Osteoblast (primary cell): ENCODE measurements at places on chromosomes 3 and 15.
A peak's percentile ranks its signal among the peaks of the same experiment; 100 is the strongest.

GRCh38 chr3:123695731-123696640 is 111.1 kb upstream of the HACD2 start:
- peaks cover 78% of the 10 kb centered on the region for H3K36me3 ChIP-seq
- H3K4me3 ChIP-seq = no peak overlapping the region
- H3K4me1 ChIP-seq = peaks cover 28% of the 10 kb centered on the region
- H3K27me3 ChIP-seq = no peaks in the 10 kb centered on the region
- DNase-seq = no peak
- H3K27ac ChIP-seq = peak overlapping the region; percentile 60

- no peaks in the 10 kb centered on the region for H3K27me3 ChIP-seq
- no peak for DNase-seq
- no peak overlapping the region for H3K4me3 ChIP-seq
- peaks cover 25% of the 10 kb centered on the region for H3K4me1 ChIP-seq
- no peak overlapping the region for H3K27ac ChIP-seq
- no peaks in the 10 kb centered on the region for H3K36me3 ChIP-seq
Measured at GRCh38 chr3:61578667-61579367, 17.4 kb downstream of the PTPRG start.

- no peak overlapping the region for H3K4me3 ChIP-seq
- H3K36me3 ChIP-seq = no peaks in the 10 kb centered on the region
- H3K27ac ChIP-seq = no peak overlapping the region
Measured at GRCh38 chr15:80998251-80998650, 2.5 kb upstream of the TLNRD1 start.

DNA sequence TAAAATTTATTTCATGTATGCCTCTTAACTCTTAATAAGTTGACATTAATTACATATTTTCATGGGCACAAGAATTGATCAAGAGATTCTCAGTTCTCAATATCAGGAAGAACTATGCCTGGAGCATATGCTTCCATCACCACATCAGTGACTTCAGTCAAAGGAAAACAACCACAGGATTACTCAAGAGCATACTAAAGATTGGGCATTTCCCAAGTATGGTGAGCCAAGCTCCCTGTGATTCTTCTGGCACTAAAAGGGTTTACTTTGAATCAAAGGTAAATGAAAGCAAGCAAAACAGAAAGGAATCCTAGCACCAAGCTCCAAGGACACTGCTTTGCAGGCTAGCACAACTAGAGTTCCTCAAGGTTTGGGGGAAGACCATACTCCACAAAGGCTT is 44.6 kb downstream of the FMN1 start:
- no peaks in the 10 kb centered on the region for H3K27me3 ChIP-seq
- peak; percentile 79 for DNase-seq
- H3K4me1 ChIP-seq = peaks cover 19% of the 10 kb centered on the region
- H3K27ac ChIP-seq = no peak overlapping the region
- H3K4me3 ChIP-seq = no peak overlapping the region

DNA sequence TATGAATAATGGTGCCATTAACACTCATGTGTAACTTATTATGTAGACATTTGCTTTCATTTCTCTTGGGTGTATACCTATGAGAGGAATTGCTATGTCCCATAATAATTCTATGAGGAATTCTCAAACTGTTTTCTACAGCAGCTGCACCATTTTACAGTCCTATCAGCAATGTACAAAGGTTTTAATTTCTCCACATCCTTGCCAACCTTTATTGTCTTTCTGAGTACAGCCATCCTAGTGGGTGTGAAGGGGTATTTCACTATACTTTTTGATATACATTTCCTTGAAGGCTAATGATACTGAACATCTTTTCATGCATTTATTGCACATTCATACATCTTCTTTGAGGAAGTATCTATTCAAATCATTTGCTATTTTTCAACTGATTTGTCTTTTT is 34.5 kb downstream of the TJP1 start:
- no peaks in the 10 kb centered on the region for H3K36me3 ChIP-seq
- H3K27me3 ChIP-seq = no peaks in the 10 kb centered on the region
- no peak for DNase-seq
- H3K4me1 ChIP-seq = peaks cover 27% of the 10 kb centered on the region
- no peak overlapping the region for H3K4me3 ChIP-seq

- H3K27me3 ChIP-seq = no peaks in the 10 kb centered on the region
- H3K4me1 ChIP-seq = peaks cover 59% of the 10 kb centered on the region
- peak overlapping the region; percentile 23 for H3K27ac ChIP-seq
- H3K4me3 ChIP-seq = no peak overlapping the region
- H3K36me3 ChIP-seq = no peaks in the 10 kb centered on the region
- no peak for DNase-seq
Measured at GRCh38 chr3:172099495-172099808, 60.1 kb downstream of the FNDC3B start.

GRCh38 chr3:123286308-123287023 is 84.7 kb downstream of the SEC22A start:
- H3K27me3 ChIP-seq = no peaks in the 10 kb centered on the region
- H3K27ac ChIP-seq = no peak overlapping the region
- no peaks in the 10 kb centered on the region for H3K4me1 ChIP-seq
- H3K36me3 ChIP-seq = no peaks in the 10 kb centered on the region
- H3K4me3 ChIP-seq = no peak overlapping the region

DNA sequence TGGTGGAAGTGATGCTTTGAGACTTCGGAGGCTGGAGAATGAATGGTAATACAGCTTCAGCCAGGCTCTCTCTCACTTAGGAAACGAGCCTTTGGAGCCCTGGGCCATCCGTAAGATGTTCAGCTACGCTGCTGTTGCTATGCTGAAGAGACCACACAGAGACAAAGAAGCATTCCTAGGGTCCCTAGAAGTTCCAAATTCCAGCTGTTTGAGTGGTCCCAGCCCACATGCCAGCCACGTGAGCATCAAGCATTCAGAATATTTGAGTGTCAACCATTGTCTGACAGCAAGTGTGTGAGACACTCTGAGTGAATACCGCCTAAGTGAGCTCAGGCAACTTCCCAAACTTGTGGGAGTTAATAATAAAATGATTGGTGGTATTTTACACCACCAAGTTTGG is 212.9 kb downstream of the CD47 start:
- H3K27ac ChIP-seq = no peak overlapping the region
- H3K4me3 ChIP-seq = no peak overlapping the region
- H3K36me3 ChIP-seq = no peaks in the 10 kb centered on the region
- peaks cover 4% of the 10 kb centered on the region for H3K27me3 ChIP-seq
- no peak for DNase-seq

GRCh38 chr15:92495446-92495845 is 101.8 kb downstream of the ST8SIA2 start:
- no peak overlapping the region for H3K4me3 ChIP-seq
- H3K27ac ChIP-seq = no peak overlapping the region
- no peak for DNase-seq

DNA sequence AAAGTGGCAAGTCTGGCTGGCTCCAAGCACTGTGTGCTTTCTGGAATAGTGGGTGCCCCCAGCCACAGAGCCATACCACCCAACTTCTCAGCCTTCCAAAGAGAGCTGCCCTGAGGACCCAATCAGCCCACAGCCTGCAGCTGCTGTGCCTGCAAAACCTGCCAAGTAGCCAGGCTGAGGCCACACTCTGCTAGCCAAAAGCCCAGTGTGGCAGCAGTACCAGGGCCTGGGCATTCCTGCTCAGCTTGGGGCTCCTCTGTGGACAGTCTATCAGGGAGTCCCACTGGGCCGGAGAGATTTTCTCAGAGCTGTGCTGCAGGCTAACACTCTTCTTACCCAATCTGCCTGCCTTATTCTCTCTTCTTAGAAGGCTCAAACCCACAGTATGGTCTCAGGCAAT is 136.5 kb downstream of the TPRA1 start:
- H3K27me3 ChIP-seq = peaks cover 42% of the 10 kb centered on the region
- no peak overlapping the region for H3K27ac ChIP-seq
- peaks cover 14% of the 10 kb centered on the region for H3K4me1 ChIP-seq
- no peak for DNase-seq

DNA sequence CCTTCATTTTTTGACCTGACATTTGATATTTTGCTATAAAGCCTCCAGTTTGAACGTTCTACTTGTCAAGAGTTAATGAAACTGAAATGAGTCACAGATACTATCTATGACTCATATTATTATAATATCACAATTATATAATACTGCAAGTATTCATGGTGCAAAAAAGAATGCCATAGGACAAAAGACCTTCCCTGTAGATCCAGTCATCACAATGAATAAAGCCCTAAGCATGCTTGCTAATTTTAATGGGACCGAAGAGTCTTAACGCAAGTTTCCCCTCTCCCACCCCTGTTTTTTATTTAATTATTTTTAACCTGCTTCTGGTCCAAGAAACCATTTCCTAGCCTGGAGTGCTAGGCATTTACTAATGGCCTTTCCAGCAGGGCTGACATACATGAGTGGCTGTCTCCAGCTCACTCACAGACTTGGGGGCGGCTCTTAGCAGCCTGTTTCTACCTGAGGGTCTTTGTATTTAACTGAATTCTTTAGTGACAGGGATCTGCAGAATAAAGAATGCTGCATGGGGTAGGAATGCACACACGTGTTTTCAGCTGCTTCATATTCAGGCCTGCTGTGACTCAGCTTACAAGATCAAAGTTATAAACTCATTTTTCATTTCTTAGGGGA is 61.2 kb downstream of the THBS1 start:
- H3K27me3 ChIP-seq = no peaks in the 10 kb centered on the region
- peak overlapping the region; percentile 53 for H3K27ac ChIP-seq
- H3K4me3 ChIP-seq = no peak overlapping the region
- H3K4me1 ChIP-seq = peaks cover 15% of the 10 kb centered on the region
- H3K36me3 ChIP-seq = no peaks in the 10 kb centered on the region
- peak; percentile 66 for DNase-seq

GRCh38 chr15:67067930-67068551 is 2.6 kb downstream of the SMAD3 start:
- peak overlapping the region; percentile 98 for H3K27ac ChIP-seq
- no peaks in the 10 kb centered on the region for H3K27me3 ChIP-seq
- peak overlapping the region; percentile 98 for H3K4me3 ChIP-seq
- peaks cover 46% of the 10 kb centered on the region for H3K36me3 ChIP-seq
- DNase-seq = no peak

DNA sequence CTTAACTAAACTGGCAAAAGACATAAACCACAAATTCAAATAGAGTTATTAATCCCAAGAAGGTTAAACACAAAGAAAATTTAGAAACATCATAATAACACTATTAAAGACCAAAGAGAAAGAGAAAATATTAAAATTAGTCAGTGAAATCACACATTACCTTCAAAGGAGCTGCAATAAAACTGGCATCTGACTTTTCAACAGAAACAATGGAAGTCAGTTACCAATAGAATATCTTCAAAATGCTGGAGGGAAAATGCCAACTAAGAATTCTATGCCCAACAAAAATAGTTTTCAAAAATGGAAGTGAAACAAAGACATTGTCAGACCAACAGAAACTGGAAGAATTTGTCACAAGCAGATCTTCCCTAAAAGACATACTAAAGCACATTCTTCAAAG is 68.7 kb upstream of the RNF7 start:
- no peaks in the 10 kb centered on the region for H3K27me3 ChIP-seq
- no peak overlapping the region for H3K27ac ChIP-seq
- no peak for DNase-seq
- no peak overlapping the region for H3K4me3 ChIP-seq

GRCh38 chr3:11591391-11592282 is 52.1 kb downstream of the VGLL4 start:
- H3K4me1 ChIP-seq = peaks cover 46% of the 10 kb centered on the region
- no peaks in the 10 kb centered on the region for H3K27me3 ChIP-seq
- peak overlapping the region; percentile 90 for H3K27ac ChIP-seq
- DNase-seq = no peak
- no peak overlapping the region for H3K4me3 ChIP-seq

DNA sequence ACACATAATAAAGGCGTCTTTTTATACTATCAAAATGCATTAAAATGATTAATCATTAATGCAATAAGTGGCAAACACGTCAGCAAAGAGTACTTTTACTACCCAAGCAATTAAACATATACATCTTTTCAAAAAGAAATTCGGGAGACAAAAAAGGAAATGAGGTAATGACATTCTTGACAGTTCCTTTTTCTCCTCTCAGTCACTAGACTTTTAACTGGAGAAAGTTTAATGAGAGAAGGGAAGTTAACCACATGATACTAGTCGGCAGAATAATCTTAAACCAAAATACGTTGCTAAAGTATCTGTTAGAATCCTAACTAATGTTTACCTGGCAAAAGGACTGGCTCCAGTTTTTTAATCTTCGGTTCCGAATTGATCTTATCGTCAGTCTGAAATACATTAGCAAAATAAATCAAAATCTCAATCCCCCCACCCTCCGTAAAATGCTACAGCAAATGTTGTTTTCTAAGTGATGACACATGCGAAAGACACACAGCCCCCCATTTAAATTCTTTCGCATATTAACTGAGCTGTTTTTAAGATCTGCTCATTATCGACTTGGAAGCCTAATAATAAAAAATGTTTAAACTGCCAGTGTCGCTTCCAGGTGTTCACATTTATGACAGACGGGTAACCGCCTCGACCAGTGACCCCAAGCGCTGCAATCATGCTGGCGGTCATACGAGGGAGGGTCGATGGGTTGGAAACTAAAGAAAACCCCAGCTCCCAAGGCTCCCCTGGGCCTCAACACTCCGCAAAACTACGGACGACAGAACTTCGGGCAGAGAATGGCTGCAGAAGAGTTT is 778 bp downstream of the MTMR10 start:
- H3K27ac ChIP-seq = peak overlapping the region; percentile 79
- DNase-seq = peak; percentile 82
- H3K4me3 ChIP-seq = peak overlapping the region; percentile 94
- H3K36me3 ChIP-seq = peaks cover 6% of the 10 kb centered on the region
- no peaks in the 10 kb centered on the region for H3K27me3 ChIP-seq

DNA sequence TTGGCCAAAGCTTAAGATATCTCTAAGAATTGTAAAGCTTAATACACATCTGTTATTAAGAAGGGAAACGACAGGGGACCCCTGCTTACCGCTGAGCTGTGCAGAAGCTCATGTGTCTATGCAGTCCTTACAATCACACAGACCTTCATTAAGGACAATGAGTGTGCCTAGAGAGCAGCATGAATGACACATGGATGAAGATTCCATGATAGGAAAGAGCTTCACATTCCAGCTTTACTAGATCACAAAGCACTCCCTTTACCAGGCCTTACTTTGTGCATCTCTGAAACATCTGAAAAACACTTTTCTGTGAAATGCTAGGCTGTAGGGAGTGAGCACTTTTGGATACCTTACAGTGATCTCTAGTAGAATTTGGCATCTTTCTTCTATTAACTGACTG is 32.0 kb downstream of the RNF168 start:
- DNase-seq = no peak
- H3K4me1 ChIP-seq = peaks cover 2% of the 10 kb centered on the region
- H3K36me3 ChIP-seq = peaks cover 46% of the 10 kb centered on the region
- H3K27me3 ChIP-seq = no peaks in the 10 kb centered on the region
